ENCODE measurements at places on chromosomes 2 and 18. TPM values are rescaled to one million over a fixed set of nuclear protein-coding genes. Genes with fewer than 3 reads are reported as not detected.

The DLX2 gene
- 0.99 TPM for total RNA-seq

The IL1F10 gene
- not detected for total RNA-seq

The TUBB8B gene
- total RNA-seq, result not detected

The ITGA6 gene
- total RNA-seq, result 44.9 TPM

The ADGRF3 gene
- total RNA-seq, result 0.09 TPM

The TBC1D8 gene
- total RNA-seq, result 26.2 TPM

The MRPS5 gene
- 77.7 TPM for total RNA-seq

The ASPRV1 gene
- 0.37 TPM for total RNA-seq

The ZNF407 gene
- total RNA-seq, result 2.6 TPM

The VIT gene
- not detected for total RNA-seq

The RFTN2 gene
- total RNA-seq, result not detected

The GALR1 gene
- not detected for total RNA-seq

The ASB18 gene
- total RNA-seq, result not detected

The AP1S3 gene
- total RNA-seq, result 25.2 TPM

The MXD1 gene
- total RNA-seq, result 2.4 TPM

The MC4R gene
- not detected for total RNA-seq

The ZNF396 gene
- 0.69 TPM for total RNA-seq

The SEPTIN10 gene
- total RNA-seq, result 58.3 TPM

The MC2R gene
- not detected for total RNA-seq
